NCI-H2227 treated with DMSO at 0.1 percent for 48 hours (cell line): ENCODE measurements at places on chromosomes 12 and 14.

DNA sequence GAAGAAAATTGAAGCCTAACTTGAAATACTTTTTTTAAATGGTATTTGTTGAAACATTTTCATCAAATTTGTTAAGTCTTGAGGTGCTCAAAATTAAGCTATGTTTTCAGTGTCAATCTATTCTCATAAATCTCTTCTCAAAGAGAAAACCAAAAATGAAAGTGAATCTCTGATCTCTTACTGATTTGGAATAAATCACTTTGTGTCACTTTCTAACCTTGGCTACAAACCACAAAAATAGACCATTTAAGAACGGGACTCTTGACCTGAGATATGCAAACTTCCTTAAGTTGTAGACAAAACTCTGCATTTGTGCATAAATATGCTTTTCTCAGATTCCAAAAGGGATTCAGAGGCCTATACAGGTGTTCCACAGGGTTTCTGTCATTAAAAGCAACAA is 192.9 kb downstream of the SEC23A start:
- no peak for DNase-seq

GRCh38 chr12:26939953-26940352 is 1.7 kb downstream of the FGFR1OP2 start:
- no peak for DNase-seq

GRCh38 chr14:58663494-58664111 is 25.8 kb downstream of the DACT1 start:
- peak; percentile 79 for DNase-seq

DNA sequence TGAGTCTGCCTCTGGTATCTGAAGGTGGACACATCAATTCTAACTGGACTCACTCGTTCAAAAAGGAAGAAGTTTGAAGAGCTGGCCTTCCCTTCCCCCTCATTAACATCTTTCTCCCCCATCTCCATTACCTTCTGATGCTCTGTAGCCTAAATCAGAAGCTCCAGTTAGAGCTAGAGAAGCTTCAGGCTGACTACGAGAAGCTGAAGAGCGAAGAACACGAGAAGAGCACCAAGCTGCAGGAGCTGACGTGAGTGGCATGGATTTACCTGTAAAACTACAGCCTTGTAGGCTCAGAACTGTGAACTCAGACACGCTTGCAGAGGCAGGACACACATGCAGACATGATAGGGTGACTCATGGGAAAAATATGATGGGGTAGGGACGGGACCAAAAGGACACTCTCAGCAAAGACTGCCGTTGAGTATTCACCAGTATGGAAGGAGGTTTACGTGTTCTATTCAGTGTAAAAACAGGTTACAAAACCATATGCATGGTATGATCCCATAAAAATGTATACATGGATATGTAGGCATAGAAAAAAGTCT is 14.3 kb upstream of the PIP4K2C start:
- no peak for DNase-seq

GRCh38 chr12:49515266-49515665 is 23.6 kb upstream of the KCNH3 start:
- DNase-seq: no peak

- DNase-seq: no peak
These were observed 54.7 kb downstream of the DDX51 start for GRCh38 chr12:132089407-132089910.

GRCh38 chr12:43210485-43211192 is 341.4 kb downstream of the ADAMTS20 start:
- DNase-seq: no peak

DNA sequence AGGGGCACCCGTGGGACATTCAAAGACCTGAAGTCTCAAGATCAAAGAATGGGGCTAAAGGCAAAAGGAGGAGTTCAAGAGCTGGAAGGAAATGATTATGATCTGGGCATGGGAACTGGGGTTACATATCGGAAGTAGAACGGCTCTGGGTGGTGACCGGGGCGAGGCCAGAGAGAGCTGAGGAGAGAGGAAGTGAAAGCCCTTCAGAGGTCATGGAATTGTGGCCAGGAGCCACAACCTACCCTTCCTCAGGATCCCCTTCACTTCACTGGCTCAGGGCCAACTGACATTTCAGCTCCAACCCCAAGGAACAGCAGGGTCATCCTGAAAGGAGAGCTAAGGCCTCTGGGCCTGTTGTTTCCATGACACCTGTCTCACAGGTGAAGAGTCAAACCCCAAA is 57.8 kb downstream of the GALNT16 start:
- no peak for DNase-seq

DNA sequence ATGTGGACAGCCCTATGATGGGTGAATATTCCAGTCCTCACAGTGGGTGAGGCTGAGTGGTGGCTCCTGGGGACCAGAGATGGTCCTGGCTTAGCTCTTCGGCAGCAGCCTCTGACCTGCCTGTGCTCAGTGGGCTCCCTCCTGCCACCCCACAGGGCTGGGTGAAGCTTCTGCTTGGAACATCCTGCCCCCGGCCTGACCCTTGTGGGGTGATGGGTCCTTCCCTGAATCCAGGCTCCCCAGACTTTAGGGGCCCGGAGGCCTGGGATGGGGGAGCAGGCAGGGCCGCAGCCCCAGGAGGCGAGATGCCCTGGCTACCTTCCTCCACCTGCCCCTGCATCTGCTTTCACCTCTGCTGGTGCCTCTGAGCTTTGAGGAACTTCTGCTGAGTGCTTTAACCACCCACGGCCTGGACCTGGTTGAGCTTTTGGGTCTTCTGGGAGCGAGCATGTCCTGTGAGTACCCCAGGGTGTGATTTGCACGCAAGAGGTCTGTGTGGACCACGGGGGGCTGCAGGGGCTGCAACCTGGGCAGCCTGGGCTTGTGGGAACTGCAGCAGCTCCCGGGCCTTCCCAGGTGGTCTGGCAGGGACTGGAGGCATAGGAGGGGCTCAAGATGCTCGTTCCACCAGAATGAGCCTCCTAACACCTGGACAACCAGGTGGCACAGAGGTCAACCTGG is 159.5 kb downstream of the KIF26A start:
- no peak for DNase-seq

GRCh38 chr12:19435831-19436497 is 3.3 kb upstream of the AEBP2 start:
- no peak for DNase-seq

- DNase-seq: peak; percentile 80
These were observed 2.6 kb downstream of the LIN7A start for GRCh38 chr12:80935111-80935510.

GRCh38 chr12:82182601-82183190 is 175.5 kb downstream of the CCDC59 start:
- DNase-seq: peak; percentile 22

GRCh38 chr14:65301862-65302539 is 110.5 kb upstream of the FUT8 start:
- no peak for DNase-seq
